ENCODE measurements at places on chromosomes 1 and 21.
A peak's percentile ranks its signal among the peaks of the same experiment; 100 is the strongest.

DNA sequence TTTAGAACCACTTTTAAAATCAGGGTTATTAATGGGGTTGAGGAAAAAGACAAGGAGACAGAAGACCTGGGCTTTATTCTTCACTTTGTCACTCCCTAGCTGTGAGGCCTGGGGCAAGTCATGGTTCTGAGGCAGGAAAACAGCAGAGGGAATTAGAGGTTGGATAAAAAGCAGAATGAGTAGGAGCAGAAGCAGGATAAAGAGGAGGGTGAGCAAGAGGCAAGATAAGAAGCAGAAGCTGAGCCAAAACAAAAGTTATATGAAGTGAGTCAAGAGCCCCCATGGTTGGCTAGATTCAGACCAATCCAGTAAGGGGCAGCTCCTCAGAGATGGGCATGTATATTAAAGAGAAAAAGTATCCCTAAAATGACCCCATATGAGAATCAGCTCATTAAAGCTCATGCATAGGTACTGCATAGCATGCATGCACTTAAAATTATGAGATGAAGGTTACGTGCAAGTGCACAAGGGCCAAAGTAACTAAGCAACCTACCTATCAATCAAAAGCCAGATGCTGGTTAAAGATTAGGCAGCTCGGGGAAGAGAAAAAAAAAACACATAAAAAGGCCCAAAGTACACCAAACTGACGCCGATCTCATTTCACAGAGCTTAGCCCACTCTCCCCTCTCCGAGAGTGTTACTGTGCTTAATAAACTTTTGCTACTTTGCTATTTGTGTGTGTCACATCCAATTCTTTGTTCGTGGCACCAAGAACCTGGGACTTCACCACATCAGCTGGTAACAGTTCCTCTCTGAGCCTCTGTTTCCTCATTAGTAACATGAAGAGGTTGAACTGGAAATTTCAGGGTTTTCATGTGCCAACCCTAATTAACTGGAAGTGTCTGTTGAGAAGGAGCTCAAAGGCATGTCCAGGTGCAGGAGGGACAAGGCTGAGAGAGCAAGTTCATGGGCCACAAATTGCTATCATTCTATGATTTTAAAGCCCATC lies 2.2 kb downstream of the AVPR1B start:
- no peak for DNase-seq

DNA sequence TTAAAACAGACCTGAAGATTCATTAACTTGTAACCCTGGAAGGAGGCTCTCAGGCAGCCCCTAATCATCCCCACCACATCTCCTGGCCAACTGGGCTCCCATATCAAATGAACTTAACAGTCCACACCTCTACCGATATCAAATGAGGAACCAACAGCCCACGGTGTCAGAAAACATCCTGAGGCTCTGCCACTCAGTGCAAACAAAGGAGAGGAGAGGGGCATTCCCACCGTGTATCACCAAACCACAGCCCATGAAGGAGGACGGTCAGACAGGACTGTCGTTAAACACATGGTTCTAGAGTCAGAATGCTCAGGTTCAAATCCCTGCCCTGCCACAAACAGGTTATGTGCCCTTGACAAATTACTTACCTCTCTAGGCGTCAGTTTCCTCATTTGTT lies 52.5 kb downstream of the ERI3 start:
- DNase-seq, result no peak

DNA sequence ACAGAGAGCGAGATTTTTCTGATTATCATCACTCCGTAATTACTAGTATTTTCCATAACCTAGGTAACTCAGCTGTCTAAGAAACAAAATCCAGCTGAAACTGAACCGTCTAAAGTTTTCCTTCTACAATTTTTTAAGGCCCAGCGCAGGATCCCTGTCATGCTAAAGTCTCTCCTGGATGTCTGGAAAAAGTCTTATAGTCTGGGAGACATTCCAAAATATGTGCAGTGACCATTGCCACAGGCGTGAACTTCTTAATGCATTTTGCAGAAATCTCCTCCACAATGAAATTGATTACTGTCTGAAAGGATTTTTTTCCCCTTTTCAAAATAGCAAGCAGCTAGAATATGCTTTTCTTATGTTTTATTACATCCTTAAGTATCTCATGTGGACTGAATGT lies 209.3 kb upstream of the C1orf105 start:
- DNase-seq, result no peak

- DNase-seq, result peak; percentile 86
These were observed 3.2 kb downstream of the GPR3 start for GRCh38 chr1:27395441-27396195.

DNA sequence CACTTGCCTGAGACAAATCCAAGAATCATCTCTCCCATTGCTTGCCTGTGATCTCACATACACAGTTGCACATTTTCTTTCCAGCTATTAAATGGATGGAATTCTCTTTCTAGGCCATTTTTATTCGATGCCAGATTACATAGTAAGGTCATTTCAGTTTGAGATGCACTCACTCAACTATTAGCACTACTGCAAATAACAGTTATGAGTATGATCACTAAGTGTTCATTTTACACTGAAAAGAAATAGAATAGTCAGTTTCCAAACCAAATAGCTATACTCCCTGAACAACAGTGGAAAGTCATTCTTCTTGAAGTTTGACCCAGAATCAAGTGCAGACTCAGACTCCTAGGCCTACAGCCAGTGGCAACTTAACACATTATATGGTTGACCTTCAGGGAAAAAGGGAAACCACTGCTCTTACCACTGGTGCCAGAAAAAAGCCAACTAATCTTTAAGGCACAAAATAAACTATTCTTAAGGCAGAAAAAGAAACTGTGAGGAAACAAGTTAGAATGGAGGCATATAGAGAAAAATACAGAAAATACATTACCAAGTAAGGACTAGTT lies 31.5 kb downstream of the WNT2B start:
- no peak for DNase-seq
